Ureter (tissue), 1 donor: ENCODE measurements at places on chromosomes 7 and 10. TPM values are rescaled to one million over a fixed set of nuclear protein-coding genes. Genes with fewer than 3 reads are reported as not detected.

The CHPF2 gene
- 43.0 TPM for total RNA-seq

The ACSL5 gene
- total RNA-seq: 117 TPM

The MYO1G gene
- total RNA-seq: 6.0 TPM

The AKR1D1 gene
- total RNA-seq: not detected

The PIP gene
- total RNA-seq: not detected

The CALCR gene
- 0.16 TPM for total RNA-seq

The ZNF22 gene
- 21.2 TPM for total RNA-seq

The CYP2C19 gene
- not detected for total RNA-seq

The JAKMIP3 gene
- 1.1 TPM for total RNA-seq

The MPP7 gene
- total RNA-seq: 35.8 TPM

The PSTK gene
- total RNA-seq: 5.1 TPM

The MBL2 gene
- total RNA-seq: not detected

The PRSS1 gene
- total RNA-seq: not detected

The AASS gene
- total RNA-seq: 46.8 TPM

The KIAA1217 gene
- total RNA-seq: 108 TPM

The CCL26 gene
- 1.1 TPM for total RNA-seq

The OGDHL gene
- total RNA-seq: 6.0 TPM

The VWDE gene
- 2.6 TPM for total RNA-seq

The CALML3 gene
- not detected for total RNA-seq

The RBM20 gene
- total RNA-seq: 0.68 TPM

The H2BK1 gene
- total RNA-seq: not detected

The AGK gene
- 43.0 TPM for total RNA-seq

The SPOCK2 gene
- total RNA-seq: 7.4 TPM

The DGKI gene
- total RNA-seq: 3.3 TPM

The FKBP9 gene
- 87.2 TPM for total RNA-seq

The ZC3HAV1L gene
- 16.2 TPM for total RNA-seq

The GPER1 gene
- total RNA-seq: 3.4 TPM

The TMEM196 gene
- total RNA-seq: 0.31 TPM

The SLC18A3 gene
- total RNA-seq: not detected

The GRM3 gene
- total RNA-seq: not detected

The RINT1 gene
- total RNA-seq: 17.2 TPM

The CRHR2 gene
- total RNA-seq: 0.34 TPM

The CCDC172 gene
- not detected for total RNA-seq

The TAS2R4 gene
- total RNA-seq: 4.7 TPM

The MRC1 gene
- total RNA-seq: 13.1 TPM

The TSPAN12 gene
- total RNA-seq: 18.8 TPM

The RNF133 gene
- total RNA-seq: 2.4 TPM

The PKD2L1 gene
- 0.16 TPM for total RNA-seq

The ANXA11 gene
- total RNA-seq: 372 TPM

The PLXDC2 gene
- total RNA-seq: 48.7 TPM

The ENO4 gene
- total RNA-seq: 0.73 TPM

The STEAP1 gene
- total RNA-seq: 20.5 TPM

The SPDYE8 gene
- not detected for total RNA-seq

The HMX3 gene
- total RNA-seq: not detected

The TEX47 gene
- total RNA-seq: not detected

The NFKB2 gene
- 33.0 TPM for total RNA-seq

The RBM28 gene
- 48.8 TPM for total RNA-seq

The BICC1 gene
- total RNA-seq: 13.5 TPM

The GPR37 gene
- total RNA-seq: 1.6 TPM

The PNLIPRP2 gene
- total RNA-seq: not detected

The HOXA4 gene
- 9.4 TPM for total RNA-seq
